ENCODE measurements at places on chromosomes 1 and 21.
A peak's percentile ranks its signal among the peaks of the same experiment; 100 is the strongest.

- no peak for DNase-seq
Observed at GRCh38 chr1:67831850-67832513, 1.3 kb downstream of the GNG12 start.

DNA sequence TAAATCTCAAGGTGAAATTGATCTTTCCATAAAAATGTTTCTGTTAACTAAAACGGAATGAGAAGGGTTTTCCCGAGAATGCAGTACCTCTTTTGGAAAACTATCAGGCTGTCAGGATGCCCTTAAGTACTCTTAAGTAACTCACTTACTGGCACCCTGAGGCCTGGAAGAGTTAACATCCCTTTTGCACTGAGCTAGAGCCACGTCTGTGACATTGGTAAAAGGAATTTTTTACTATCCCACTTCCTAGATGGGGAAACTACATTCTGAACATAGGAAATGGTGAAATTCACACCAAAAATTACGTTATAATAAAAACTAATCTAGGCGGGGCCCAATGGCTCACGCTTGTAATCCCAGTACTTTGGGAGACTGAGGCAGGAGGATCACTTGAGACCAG, 39.7 kb upstream of the MAP10 start:
- DNase-seq, result no peak

- no peak for DNase-seq
Observed at GRCh38 chr1:160652924-160653619, 6.2 kb upstream of the SLAMF1 start.

DNA sequence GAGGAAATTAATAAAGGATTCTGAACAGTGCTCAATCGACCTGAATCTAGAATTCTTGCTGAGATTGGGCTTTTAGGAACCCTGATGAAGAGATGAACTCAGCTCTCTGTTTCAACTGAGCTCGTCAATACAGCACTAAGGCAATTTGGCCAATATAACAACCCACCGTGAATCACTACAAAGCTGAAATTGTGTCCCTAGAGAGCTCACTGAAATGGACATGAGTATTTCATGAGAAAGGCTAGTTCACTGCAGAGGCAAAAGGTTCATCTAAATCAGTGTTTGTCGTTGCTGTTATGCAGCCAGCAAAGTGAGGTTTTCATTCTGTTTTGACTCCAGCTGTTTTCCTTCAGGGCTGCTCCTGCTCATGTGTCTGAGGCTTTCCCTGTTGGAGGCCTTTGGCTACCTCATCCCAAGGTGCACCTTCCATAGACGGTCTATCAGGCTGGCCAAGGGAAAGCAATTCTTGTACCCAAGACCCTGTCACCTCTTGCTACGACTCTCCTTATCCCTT, 83.5 kb downstream of the URB2 start:
- DNase-seq, result no peak

- DNase-seq, result no peak
Observed at GRCh38 chr1:241343956-241344355, 13.0 kb downstream of the RGS7 start.

- no peak for DNase-seq
Observed at GRCh38 chr1:48001696-48002095, 4.5 kb upstream of the TRABD2B start.

DNA sequence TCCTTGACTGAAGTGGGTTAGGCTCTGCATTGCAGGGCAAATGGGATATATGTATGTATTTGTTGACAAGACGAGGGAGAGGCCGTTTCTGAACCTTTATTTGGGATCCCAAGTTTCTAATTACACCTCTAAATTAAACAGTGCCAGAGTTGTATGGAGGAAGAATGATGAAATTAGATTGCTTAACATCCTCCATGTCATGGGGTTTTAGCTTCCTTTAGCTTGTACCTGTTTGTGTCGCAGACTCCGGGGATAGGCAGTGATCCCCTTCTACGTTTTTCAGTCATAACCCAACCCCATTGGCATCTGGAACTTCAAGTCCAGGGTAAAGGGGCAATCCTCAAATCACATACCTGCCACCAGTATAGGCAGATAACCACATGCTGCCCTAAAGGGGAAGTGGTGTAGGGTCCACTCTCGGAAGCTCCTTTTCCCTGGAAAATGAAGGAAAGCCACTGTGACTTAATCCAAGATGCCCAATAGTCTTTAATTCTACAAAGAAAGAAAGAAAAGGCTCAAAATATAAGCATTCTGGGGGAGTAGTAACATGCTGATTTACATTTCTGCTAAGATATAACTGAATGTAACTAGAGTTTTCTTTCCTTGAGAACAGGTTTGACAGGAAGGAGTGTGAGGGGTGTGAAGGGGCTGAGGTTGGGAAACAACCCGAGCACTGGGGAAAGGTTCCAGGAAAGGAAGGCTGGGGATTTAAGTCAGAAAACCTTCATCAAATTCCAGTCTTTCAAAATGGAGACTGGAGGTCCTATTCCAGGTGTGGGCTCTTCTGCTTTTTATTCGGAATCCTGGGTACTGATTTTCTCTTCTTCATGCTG, 77.6 kb downstream of the RGL1 start:
- no peak for DNase-seq

DNA sequence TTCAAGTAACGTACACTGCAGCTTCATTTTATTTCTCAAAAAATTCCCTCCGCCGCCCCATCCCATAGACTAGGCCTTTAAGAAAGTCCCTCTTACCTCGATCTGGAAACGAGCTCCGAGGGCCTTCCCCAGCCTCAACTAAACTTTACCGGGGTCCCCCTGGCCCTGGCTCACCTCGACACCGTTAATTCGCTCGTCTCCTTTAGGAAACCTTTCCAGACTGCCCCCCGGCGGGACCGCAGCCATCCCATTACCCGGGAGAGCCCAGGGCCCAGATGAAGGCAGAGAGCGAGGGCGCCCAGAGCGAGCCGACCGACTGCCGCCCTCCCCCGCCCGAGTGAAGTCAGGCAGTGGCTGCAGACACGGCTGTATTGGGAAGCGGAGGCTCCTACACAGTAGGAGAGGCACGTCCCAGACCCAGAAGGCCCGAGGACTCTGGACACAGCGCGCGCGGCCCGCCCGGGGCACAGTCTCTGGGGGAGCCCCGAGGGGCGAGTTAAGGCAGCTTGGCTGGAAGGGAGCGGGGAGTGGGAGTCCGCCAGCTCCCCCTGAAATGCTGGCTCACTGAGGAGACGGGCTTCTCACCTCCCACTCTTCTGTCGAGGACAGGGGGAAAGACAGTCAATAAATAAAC, 14.6 kb downstream of the SEMA6C start:
- DNase-seq, result no peak

GRCh38 chr1:113452921-113453770, 62.8 kb downstream of the MAGI3 start:
- peak; percentile 63 for DNase-seq

- DNase-seq, result no peak
Observed at GRCh38 chr1:71464016-71464415, 383.2 kb upstream of the ZRANB2 start.

DNA sequence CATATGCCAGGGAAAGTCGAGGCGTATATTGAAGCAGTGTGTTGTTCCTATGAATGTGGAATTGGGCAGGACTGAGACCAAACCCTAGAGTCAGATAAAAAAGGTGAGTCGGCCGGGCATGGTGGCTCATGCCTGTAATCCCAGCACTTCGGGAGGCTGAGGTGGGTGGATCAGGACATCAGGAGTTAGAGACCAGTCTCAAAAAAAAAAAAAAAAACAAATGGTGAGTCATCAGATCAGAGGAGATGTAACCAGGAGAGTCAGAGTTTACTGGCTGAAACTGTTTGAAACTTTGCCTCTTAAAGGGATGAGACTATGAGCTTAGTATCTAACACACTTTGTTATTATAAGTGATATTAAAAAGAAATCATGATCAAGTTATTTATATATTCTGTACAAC, 26.4 kb upstream of the SYCP1 start:
- DNase-seq, result no peak

DNA sequence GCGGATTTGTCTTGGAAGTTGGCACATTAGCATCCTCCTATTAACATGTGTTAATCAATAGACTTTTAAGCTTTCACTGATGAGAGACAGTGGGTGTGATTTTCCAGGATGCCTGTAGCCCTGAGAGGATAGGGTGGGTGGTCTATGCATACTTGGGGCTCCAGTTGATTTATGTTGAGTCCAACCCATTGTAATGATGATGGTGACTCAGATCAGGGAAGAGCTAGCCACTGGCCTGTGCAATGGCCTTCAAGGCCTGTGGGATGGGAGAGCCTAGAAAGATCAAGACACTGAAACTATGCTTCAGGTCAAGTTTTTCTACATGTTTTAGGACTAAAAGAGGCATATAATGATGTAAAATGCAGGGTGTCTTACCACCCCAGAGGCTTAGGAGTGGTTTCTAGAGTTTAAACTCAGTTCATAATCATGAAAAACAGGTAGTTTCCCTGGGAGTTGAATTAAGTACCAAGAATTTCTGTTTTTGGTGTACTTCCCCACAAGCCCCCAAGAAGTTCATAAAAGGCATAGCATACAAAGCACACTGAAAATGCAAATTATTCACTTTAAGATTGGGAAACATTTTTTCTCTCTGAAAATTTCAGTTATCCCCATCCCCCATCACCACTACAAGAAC, 19.9 kb downstream of the BEND5 start:
- DNase-seq, result no peak

DNA sequence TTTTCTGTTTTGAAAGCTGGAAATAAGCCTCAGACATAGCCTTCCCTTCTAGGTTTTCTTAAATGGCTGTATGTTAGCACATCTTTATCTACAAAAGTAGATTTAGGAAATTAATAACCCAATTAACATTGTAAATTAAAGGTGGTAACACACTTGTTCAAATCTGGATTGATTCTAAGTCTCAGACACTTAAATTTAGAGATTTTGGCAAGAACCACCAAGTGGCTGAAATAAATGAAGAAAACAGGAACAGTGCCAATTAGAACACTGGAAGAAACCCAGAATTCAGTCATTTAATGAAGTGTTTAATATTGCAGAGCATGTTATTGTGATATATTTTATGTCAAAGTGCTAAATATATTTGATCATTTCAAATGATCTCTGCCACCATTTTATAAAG, 628.2 kb downstream of the USP25 start:
- DNase-seq, result no peak

GRCh38 chr21:28729887-28730286, 262.8 kb downstream of the LTN1 start:
- no peak for DNase-seq

GRCh38 chr1:171798765-171799164, 17.3 kb downstream of the METTL13 start:
- DNase-seq, result no peak

DNA sequence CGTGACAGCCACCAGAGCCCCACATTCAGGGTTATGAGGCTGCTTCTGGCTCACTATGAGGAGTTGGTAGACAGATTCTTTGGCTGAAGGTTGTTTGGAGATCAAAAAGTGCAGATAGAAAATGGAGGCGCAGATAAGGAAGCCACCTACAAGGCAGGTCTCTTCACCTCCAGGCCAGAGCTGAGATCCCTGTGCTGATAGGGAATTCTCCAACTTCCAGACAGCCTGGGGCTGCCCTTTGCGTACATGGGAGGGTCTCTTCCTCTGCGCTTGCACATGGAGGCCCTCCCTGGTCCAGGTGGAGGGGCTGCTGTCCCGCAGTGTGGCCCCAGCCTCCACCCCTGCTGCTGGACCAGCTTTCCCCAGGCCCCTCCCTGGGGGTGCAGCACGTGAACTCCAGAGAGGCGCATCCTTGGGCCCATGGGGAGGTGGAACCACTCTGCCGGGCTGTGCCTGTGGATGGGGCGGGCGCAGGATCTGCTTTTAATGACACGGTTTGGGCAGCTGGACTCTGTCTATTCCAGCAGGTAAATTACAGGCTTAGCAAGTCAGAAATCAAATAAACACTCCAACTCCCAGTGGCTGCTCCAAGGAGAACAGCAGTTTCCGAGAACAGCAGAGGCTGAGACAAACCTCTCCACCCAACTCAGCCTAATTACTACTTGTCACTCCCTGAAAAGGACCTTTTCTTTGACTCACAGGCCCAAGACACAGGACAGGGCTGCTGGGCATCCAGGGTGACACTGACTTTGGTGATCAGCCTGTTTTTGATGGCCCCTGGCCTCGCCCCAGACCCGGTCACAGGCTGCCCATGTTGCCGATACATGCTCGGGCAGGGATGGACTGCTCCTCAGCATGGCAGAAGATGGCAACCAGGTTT, 12.4 kb downstream of the OXCT2 start:
- DNase-seq, result no peak

DNA sequence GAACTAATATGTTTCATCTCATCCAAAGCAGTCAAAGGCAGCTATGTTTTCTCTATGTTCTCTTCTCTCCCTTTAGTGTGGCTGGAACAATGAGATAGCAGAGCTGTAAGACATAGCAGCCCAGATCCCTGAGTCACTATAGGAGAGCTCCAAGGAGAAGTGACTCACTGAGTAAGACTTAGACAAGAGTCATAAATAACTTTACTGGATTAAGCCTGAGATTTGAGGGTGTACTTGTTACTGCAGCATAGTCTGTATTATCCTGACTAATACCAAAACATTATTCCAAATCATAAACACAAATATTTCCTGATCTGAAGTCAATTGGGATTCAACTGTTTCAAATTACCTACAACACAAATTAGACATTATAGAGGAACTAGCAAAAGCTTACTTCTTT, 3.9 kb downstream of the KRTAP19-8 start:
- no peak for DNase-seq

GRCh38 chr1:154581766-154582165, 14.2 kb downstream of the CHRNB2 start:
- DNase-seq, result no peak

GRCh38 chr1:205598841-205599668, 32.8 kb downstream of the ELK4 start:
- DNase-seq, result no peak

GRCh38 chr1:114979278-114979891, 50.2 kb upstream of the TSHB start:
- DNase-seq, result peak; percentile 34

GRCh38 chr1:40392221-40392620, 18.7 kb downstream of the SMAP2 start:
- DNase-seq, result no peak

DNA sequence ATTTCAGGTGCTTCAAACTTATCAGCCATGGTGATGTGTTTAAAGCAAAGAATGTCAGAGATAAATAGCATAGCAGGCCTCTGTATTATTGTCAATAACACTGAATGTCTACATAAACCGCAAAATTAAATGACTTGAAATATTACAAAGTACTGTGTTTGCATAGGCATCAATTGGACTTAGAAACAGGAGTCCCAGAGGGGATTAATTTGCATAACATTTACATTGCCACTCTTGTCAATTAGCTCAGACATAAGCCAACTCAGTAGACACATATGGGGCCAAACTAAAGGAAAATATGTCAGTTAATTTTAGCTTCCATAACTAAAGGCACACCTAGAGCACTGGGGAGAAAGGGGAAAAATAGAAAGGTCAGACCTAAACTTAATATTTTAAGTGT, 814.5 kb upstream of the NEGR1 start:
- DNase-seq, result no peak
